Keratinocyte (primary cell): ENCODE measurements at places on chromosomes 16 and 17.

- no peak for DNase-seq
Measured at GRCh38 chr17:8382880-8383142, 182 bp downstream of the RPL26 start.

DNA sequence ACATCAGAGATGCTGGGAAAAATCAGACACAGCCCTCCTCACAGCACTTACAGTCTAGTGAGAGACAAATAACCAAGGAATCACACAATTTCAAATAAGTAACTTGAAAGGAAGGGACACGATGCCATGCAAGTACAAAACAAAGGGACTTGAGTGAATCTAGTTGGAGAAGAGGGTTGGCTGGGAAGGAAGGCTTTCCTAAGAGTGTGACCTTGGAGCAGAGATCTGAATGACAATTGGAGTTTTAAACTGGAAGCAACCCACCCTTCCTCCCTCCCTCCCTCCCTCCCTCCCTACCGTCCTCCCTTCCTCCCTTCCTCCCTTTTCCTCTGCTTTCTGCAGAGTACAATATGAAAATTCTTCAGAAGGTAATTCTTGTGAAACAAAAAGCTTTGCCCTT lies 31.1 kb downstream of the ADAMTS18 start:
- no peak for DNase-seq

GRCh38 chr17:57563958-57564357 lies 181.1 kb downstream of the CCDC182 start:
- DNase-seq: no peak

DNA sequence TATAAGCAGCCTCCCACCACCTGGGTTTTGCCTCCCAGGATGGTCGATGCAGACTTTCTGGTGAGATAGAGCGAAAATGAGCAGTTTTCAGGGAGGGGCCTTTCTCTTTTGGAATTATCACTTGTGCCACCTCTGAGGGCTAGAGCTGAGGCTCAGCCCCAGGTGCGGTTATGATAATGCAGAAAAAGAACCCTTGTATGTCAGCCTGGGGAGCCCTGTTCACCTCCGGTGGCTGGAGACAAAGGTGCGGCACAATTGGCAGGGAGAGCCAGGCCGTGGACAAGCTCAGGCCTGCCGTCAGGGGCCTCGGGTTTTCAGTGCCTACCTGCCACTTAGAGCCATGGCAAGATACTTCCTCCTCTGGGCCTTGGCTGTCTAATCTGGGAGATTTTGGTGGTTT lies 4.4 kb downstream of the SCPEP1 start:
- DNase-seq: no peak

DNA sequence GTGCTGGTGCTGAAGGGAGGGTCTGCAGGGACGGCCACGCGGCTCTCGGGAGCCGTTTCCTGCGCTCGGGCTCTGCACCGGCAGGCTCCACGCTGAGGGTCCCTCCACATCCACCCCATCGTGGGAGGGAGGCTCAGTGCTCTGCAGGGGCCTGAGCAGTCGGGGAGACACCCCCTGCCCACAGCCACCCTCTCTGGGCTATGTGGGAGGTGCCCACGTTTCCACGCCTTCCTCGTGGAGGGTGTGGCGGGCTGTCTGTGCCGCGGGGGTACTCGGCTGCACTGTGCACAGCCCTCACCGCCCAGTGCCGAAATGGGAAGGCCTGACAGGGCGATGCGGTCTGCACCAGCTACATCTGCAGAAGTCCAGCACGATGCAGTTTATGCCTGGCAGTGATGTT lies 25.5 kb upstream of the ZNF750 start:
- no peak for DNase-seq

DNA sequence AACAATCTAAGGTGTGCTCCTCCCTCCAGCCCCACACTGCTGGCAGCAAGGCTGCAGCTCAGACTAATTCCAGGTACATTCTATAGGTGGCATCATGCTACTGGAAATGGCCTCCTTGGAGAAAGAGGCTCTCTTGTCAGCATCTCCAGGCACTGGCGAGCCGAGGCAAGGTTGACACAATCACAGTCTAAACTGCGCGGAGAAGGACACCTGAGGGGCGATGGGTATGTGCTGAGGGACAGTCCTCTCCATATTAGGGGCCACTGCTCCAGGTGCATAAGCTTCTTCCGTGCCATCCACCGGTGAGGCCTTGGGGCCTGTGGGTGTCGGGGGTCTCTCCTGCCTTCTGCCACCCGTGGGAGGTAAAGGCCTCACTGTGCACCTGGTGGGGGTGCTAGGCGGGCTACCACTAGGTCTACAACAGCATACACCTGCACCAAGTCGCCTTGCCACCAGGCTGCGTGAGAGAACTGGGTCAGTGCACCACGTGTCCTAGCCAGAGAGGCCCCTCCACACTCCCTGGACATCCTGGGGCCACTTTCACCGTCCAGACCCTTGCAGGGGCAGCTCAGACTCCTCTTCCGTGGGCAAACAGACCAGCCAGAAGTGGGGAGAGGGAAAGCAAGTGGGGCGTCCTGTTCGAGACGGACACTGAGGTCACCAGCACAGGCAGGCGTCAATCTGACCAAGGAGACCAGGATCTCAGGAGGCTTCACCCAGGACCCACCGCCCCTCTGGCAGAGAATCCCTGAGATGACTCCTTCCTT lies 12.1 kb upstream of the CBX8 start:
- DNase-seq: no peak

- DNase-seq: no peak
Measured at GRCh38 chr17:64180089-64181073, 50.4 kb upstream of the ERN1 start.

GRCh38 chr17:59513934-59514841 lies 51.2 kb upstream of the DHX40 start:
- no peak for DNase-seq

- no peak for DNase-seq
Measured at GRCh38 chr16:86533767-86534351, 21.2 kb downstream of the MTHFSD start.

- DNase-seq: no peak
Measured at GRCh38 chr17:79204261-79204660, 129.6 kb downstream of the ENGASE start.

- DNase-seq: no peak
Measured at GRCh38 chr16:67304020-67304419, 22.5 kb downstream of the KCTD19 start.

DNA sequence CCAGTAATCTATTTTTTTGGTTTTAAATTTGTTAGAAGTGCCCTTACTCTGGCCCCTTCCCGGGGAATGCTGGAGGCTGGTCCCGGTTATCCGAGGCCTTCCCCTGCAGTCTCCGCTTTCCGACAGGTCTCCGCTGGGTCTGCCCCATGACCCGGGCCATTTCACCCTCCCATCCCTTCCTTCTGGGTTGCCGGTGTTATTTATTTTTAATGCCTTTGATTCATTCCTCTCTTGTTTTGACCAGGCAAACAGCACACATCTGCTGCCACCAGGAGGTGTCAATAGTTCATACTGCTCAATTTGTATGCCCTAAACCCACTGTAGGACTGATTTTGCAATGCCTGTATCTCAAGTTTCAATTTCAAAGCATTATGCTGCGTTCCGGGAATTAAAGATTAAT lies 113.2 kb upstream of the IRX5 start:
- DNase-seq: peak; percentile 13

DNA sequence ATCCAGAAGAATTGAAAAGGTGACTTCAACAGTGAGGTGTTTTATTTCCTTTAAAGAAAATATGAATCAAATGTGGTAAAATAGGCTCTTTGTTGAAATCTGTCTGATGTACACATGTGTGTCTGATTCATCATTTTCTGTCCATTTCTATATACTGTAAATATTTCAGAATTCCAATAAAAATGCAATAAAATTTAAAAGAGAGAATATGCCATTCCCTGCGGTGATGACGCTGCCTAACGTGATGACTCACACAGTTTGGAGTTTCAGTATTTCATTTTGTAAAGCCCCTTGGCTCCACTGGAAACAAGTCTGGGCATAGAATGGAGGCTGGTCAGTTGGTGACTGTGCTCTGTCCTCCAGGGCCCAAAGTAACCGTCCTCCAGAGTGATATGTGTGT lies 482.5 kb upstream of the CDH5 start:
- peak; percentile 83 for DNase-seq

DNA sequence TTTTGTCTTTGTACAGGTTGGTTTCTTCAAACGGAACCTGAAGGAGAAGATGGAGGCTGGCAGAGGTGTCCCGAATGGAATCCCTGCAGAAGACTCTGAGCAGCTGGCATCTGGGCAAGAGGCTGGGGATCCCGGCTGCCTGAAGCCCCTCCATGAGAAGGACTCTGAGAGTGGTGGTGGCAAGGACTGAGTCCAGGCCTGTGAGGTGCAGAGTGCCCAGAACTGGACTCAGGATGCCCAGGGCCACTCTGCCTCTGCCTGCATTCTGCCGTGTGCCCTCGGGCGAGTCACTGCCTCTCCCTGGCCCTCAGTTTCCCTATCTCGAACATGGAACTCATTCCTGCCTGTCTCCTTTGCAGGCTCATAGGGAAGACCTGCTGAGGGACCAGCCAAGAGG lies 4.9 kb downstream of the ZNF768 start:
- no peak for DNase-seq

DNA sequence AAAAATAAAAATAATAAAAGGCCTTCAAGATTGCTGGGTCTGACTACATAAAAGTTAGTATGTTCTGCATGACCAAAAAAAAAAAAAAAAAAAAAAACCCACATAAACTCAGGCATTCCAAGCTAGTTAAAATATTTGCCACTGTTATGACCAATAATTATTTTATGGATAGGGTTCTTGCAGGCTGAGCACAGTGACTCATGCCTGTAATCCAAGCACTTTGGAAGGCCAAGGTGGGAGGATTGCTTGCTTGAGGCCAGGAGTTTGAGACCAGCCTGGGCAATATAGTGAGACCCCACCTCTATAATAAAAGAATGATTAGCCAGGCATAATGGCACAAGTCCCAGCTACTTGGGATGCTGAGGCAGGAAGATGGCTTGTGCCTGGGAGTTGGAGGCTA lies 8.1 kb downstream of the SCNN1B start:
- DNase-seq: no peak

DNA sequence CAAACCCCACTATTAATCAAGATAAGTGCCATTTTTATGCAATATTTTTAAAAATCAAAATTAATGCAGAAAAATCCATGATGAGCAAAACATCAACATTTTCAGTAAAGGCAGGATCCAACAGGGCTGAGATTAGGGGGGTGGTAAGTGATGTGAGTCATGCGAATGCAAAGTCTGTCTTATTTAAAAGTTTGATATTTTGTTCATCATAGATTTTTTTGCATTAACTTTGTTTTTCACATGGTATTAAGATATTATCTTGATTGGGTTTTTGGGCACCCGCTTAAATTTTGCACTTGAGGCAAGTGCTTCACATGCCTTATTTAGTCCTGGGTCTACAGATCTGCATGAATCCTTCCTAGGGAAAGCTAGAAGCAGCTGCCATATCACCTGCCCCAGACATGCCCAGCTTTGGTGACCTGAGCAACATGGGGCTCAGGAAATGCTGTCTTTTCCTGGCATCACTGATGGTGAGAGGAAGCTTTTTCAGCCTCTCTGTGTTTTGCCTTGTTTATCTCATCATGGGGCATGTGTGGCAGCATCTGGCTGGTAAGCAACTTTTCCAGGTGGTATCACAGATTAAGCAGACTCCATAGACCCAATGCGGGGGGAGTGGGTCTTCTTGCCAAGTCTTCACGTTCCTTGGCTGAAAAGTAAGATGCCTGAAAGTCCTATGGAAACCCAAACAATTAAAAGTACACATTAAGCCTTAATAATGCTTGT lies 57.6 kb upstream of the NFAT5 start:
- DNase-seq: no peak

- no peak for DNase-seq
Measured at GRCh38 chr17:72345536-72345935, 224.7 kb downstream of the SOX9 start.

DNA sequence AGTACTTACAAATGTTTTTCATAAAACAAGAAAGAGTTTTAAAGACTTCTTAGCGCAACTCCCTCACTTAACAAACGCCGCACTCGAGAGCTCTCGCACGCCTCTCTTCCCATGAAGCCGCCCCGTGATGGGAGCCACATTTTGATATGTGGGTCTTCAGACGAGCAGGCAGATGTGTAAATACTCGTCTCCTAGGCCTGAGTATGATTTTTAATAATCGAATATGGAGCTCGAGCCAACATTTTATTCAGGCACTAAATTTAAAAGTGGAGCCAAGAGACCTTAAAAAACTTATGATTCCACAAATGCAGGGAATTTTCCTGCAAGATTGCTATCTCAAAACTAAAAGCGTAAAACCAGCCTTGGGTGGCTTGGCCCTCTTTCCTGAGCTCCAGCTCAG lies 55.4 kb downstream of the IRX6 start:
- no peak for DNase-seq

DNA sequence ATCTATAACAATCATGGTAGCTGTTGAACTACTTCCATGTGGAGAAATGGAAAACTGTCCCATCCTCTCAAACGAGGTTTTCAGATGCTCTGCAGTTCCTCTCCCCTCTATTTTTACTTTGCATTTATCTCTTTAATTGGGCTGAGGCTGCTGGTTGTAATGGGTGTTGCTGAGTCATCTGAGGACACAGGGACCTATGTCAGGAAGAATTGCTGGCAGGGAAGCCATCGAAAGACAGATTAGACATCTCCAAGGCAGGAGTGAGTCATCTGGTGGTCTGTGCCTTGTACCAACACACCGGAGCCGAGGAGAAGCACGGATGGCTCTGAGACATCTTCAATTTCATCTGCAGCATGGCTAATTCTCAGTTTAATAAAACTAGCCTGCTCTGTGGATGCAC lies 394.5 kb downstream of the GRIN2A start:
- no peak for DNase-seq

DNA sequence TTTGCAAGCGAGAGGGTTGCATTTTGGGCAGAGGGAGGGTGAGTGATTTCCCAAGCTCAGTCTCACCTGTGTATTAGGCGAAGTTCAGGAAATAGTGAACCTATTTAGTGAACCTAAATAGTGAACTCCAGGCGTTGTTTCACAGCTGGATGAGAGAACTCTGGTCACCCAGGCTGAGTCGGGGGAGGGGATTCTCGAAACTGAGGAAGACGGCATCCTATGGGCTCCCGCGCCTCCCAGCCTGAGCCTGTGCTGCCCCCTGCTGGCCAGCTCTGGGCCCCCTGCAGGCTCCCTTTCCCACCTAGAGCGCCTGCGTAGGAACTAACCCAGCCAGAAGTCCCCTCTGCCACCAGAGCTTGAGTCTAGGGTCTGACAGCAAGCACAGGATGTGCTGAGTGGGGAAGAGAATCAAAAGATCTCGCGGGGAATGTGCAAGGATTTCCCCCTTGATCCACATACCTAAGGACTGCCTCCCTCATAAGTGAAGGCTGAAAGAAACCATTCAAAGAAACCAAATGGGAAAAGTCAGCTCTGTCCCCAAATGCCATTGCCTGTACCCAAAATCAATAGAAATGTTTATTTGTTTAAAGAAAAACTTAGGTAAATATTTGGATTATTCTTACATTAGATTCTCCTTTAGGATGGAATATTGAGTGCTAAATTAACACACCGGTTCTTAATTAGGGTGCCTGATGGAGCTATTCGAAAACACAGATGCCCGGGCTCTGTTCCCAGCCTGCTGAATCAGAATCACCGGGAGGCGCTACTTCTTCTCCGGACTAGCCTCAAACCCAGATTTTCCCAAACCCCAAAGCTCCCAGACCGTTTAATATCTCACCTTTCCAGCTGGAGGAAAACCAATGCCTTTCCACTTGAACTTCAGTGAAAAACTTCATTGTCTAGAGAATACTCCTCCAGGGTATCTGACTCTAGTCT lies 14.8 kb upstream of the MARVELD3 start:
- DNase-seq: no peak

GRCh38 chr17:68591583-68591982 lies 9.6 kb downstream of the FAM20A start:
- DNase-seq: no peak
